ENCODE measurements at places on chromosomes 6 and 20. TPM values are rescaled to one million over a fixed set of nuclear protein-coding genes. Genes with fewer than 3 reads are reported as not detected.

VSX1 gene
- total RNA-seq = not detected

HLA-DOA gene
- total RNA-seq = 8.3 TPM

ENPP4 gene
- 9.3 TPM for total RNA-seq

NMBR gene
- not detected for total RNA-seq

- DNase-seq = no peak
Observed at GRCh38 chr20:34058831-34059230, 53.2 kb downstream of the EIF2S2 start.

GRCh38 chr6:36871686-36872085 is 2.9 kb downstream of the PPIL1 start:
- no peak for DNase-seq

GRCh38 chr6:88992741-88993552 is 29.5 kb upstream of the RNGTT start:
- no peak for DNase-seq

DNA sequence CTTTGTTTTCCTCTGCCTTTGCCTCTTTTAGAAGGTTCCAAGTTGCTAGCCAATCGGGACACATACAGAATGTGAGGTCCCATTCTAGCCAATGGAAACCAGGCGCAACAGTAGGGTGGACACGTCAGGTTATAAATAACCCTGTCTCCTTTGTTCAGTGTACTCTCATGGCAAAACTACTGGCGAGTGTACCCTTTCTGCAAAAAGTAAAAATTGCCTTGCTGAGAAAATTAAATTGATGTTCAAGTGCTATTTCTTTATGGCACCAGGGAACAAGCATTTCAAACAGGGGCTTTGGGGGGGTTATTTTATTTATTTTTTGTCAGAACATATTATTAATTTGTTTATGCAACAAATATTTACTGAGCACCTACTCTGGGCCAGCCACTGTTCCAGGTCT is 123.6 kb upstream of the SRSF6 start:
- no peak for DNase-seq

- DNase-seq = no peak
Observed at GRCh38 chr6:1703923-1704322, 94.2 kb downstream of the FOXC1 start.

All from activated naive CD8-positive, alpha-beta T cell treated with anti-CD3 and anti-CD28 coated beads, Interleukin-2, amount 10 ng/mL, durations not matched to agents 7 days and 5 days (primary cell).